ENCODE measurements at places on chromosomes 1 and 21.

- peak; percentile 80 for DNase-seq
Observed at GRCh38 chr21:15015622-15016471, 49.0 kb downstream of the NRIP1 start.

GRCh38 chr1:111803951-111804350 is 48.2 kb downstream of the DDX20 start:
- no peak for DNase-seq

DNA sequence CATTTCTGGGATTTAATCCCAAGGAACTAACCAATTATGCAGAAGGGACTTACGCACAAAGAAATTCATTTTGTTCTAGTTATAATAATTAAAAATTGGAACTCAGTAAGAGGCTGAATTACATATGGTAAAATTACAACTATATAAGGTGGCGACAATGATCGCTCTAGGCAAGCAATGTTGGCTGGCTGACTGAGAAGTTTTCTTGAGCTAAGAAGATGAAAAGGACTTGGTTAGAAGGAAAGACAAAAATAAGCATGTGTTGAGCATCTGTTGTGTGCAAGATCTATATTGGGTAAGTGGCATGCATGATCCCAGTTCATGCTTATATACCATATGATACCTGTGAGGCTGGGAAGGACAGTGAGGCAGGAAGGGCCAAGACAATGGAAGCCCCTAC is 80.8 kb downstream of the FCRL5 start:
- DNase-seq = no peak

DNA sequence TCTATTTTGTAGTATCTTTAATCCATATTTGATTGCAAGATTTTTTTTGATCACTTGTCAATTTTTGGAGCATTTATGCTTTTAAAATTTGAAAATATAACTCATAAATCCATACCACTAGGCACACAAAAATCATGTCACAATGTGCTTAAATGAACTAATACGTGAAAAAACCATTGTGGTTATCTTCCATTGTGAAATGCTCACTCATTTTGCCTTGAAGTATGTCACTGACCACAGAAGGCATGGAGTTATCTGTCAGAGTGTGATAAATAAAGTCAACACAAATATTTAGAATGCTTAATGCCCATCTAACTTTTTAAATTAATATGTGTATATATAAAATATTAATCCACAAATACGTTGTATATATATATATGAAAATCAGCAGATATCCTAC is 347.2 kb downstream of the PTPRC start:
- DNase-seq = peak; percentile 11
